ENCODE measurements at places on chromosomes 7 and 10.

DNA sequence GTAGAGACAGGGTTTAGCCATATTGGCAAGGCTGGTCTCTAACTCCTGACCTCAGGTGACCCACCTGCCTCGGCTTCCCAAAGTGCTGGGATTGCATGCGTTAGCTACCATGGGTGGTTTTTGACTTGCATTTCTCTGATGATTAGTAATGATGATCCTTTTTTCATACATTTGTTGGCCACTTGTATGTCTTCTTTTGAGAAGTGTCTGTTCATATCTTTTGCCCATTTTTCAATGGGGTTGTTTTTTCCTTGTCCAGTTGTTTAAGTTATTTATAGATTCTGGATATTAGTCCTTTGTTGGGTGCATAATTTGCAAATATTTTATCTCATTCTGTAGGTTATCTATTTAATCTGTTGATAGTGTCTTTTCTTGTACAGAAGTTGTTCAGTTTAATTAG, 4.3 kb upstream of the OR13A1 start:
- DNase-seq: no peak

DNA sequence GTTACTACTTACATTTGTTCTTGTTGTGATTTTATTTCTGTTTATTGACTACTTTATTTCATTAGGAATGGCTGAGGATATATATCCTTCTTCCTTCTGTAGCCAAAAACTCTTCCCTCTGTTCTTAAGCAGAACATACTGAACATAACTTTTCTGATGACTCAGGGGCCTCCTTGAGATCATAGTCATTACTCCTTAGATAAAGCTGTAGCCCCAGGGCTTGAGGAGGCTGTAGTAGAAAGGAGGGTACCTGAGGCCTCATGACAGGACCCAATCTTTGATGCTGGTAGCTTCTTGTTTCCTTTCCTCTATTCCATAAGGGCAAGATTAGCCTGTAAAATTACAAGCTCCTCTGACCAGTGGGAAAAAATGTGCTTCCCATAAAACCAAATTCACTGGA, 41.2 kb upstream of the FGFR2 start:
- no peak for DNase-seq

- peak; percentile 78 for DNase-seq
These were observed 10.7 kb upstream of the SLIT1 start for GRCh38 chr10:97196223-97197029.

DNA sequence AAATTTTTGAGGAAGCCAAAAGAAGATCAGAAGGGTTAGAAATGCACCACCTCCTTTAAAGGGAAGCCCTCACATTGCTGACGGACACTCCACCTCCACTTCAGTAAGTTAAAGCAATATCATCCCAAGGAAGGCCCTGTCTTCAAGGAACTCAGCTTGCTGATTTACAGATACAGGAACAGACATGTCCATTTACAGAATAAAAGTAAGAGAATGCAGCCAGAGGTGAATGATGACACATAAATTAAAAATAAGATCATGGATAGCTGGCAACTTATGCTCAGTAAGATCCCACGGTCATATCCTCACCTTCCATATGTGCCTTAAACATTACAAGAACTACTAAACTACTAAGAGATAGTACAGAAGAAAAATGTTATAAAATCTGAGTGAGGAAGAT, 20.4 kb downstream of the GRB10 start:
- DNase-seq: no peak

GRCh38 chr7:65988084-65988483, 6.1 kb upstream of the GUSB start:
- no peak for DNase-seq

Data from LoVo (cell line).